ENCODE measurements at places on chromosomes 7 and 10. TPM values are rescaled to one million over a fixed set of nuclear protein-coding genes. Genes with fewer than 3 reads are reported as not detected.

DNA sequence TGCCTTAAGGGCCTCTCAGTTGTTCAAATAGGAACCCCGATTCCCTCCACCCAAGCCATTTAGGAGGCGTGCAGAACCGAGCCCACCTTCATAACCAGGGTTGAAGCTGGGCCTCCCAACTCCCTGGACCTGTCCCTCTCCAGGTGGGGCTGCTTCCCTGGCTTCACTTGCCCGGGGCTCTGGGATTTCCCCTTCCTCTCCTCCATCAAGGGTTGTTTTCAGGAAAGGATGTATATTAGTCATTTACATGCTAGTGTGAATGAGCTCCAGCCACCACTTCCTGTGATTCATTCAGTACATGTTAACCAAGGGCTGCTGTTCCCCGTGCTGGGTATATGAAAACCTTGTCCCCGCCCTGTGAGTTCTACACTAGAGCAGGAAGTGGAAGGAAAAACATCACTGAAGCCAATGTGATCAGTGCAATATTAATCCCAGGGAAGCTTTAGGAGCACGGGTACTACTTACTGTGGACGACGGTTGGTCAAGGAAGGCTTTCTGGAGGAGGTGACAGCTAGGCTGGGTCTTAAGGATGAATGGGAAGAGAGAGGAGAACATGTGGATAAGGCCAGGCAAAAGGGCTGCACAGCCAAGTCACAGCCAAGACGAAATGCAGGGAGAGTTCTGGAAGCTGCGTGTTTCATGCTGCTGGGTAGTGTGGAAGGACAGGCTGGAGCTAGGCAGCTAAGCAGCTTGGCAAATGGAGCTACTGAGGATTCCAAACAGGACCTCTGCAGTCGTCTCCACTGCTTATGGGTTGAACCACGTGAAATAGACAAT is 150.1 kb upstream of the SHH start:
- H3K4me3 ChIP-seq, result no peak overlapping the region
- H3K36me3 ChIP-seq, result no peaks in the 10 kb centered on the region
- H3K4me1 ChIP-seq, result no peaks in the 10 kb centered on the region

DNA sequence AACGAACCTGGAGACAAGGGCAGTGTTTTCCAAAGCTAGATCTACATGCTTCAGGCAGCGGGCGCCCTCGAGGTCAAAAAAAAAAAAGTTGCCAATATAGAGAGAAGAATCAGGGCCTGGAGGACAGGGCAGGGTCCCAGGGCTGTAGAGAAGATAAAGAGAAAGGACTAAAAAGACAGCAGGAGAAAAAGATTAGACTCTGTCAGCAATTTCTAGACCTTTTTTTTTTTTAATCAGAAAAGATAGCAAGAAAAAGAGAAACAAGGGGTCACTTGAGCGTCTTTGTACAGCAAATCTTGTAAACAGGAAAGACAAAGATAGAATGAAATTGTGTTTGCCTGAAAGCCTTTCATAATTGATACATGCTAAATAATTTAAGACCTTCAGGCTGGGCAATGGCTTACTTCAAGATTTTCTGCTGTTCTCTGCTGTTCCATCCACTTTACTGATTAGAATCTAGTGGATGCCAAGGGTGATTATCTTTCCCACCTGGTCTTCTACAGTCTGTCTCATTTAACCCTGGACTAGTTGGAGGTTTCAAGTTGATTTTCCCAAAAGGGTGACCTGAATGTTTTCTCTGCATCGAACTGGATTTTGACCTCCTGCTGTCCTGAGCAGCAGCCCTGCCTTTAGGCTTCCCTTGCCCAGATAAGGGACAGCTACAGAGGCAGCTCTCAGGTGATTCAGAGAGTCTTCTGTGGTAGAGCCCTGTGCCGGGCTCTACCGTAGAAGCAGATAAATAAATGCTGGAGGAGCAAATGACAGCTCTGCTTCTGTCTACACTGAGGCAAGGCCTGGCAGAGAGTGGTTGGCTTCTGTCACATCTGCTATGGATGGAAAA is 5.1 kb downstream of the LMOD2 start:
- no peaks in the 10 kb centered on the region for H3K27me3 ChIP-seq
- H3K36me3 ChIP-seq, result no peaks in the 10 kb centered on the region
- no peaks in the 10 kb centered on the region for H3K4me1 ChIP-seq
- no peak overlapping the region for H3K4me3 ChIP-seq

GRCh38 chr10:34647160-34647559 is 167.9 kb downstream of the PARD3 start:
- DNase-seq, result no peak
- H3K4me1 ChIP-seq, result peaks cover 16% of the 10 kb centered on the region
- no peaks in the 10 kb centered on the region for H3K36me3 ChIP-seq
- no peak overlapping the region for H3K27ac ChIP-seq
- H3K27me3 ChIP-seq, result no peaks in the 10 kb centered on the region

DNA sequence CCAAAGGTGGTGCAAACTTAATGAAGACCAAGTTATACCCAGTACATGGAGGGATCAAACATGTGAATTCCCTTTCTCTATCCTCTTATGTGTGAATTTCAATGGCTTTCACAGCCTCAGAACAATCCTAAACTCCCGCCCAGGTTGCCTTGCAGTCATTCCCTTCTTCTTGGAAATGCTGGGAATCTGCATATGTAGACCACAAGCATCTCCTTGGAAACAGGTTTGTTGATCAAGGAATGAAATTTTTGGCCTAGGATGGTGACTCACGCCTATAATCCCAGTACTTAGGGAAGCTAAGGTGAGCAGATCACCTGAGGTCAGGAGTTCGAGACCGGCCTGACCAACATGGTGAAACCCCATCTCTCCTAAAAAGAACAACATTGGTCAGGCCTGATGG is 77.8 kb upstream of the ABI1 start:
- DNase-seq, result no peak
- no peak overlapping the region for H3K4me3 ChIP-seq
- H3K4me1 ChIP-seq, result no peaks in the 10 kb centered on the region
- H3K27ac ChIP-seq, result no peak overlapping the region
- H3K36me3 ChIP-seq, result no peaks in the 10 kb centered on the region

DNA sequence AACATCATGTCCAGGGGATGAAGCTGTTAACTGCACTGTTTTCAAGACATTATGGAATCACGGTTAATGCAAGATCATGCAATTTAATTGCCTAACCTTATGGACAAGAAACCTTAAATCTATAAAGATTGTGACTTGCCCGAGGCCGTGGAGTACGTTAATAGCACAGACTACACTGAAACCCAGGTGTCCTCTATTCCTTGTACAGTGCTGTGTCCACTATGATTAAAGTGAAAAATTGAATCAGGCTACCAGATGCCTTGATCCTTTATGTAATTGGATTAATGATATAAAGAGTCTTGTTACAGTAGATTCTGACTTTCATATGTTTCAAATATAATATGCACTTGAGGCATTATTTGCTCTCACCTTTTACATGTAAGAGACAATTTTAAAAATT is 33.9 kb upstream of the ETV1 start:
- H3K27ac ChIP-seq, result no peak overlapping the region
- H3K4me3 ChIP-seq, result no peak overlapping the region
- no peaks in the 10 kb centered on the region for H3K36me3 ChIP-seq
- DNase-seq, result no peak
- no peaks in the 10 kb centered on the region for H3K27me3 ChIP-seq

DNA sequence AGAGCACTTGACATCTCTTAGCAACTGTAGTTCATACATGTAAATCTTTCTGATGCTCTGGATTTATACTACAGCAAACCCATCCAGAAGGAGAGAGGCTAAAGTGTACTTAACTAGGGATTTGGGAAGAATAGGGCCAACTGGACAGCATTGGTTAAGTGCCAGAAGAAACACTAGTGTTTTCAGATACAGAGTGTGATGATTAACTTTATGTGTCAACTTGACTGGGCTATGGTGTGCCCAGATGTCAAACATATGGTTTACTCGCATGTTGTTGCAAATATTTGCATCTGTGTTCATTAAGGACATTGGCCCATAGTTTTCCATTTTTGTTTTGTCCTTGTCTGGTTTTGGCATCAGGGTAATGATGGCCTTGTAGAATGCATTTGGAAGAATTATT is 384.7 kb upstream of the KCND2 start:
- no peak for DNase-seq
- no peaks in the 10 kb centered on the region for H3K4me1 ChIP-seq
- no peak overlapping the region for H3K4me3 ChIP-seq

DNA sequence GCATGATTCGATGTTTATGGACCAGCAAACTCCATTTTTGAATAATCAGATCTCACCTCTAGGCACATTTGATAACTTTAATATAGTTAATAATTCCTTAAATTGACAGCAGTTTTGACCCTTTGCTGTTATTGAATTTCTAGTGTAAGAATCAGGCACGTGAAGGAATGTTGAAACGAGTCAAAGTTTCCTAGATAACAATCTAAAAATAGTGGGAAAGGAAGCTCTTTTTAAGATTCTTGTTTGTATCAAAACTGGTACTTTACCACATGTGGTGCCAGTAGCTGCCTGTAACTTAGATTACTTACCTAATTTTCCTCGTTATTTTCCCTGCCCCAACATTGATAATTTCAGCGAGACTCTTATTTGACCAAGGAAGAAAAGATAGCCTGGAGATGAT is 757.8 kb upstream of the KCND2 start:
- H3K4me3 ChIP-seq, result no peak overlapping the region
- no peaks in the 10 kb centered on the region for H3K27me3 ChIP-seq
- no peak overlapping the region for H3K27ac ChIP-seq
- no peaks in the 10 kb centered on the region for H3K36me3 ChIP-seq
- no peak for DNase-seq
- no peaks in the 10 kb centered on the region for H3K4me1 ChIP-seq

DNA sequence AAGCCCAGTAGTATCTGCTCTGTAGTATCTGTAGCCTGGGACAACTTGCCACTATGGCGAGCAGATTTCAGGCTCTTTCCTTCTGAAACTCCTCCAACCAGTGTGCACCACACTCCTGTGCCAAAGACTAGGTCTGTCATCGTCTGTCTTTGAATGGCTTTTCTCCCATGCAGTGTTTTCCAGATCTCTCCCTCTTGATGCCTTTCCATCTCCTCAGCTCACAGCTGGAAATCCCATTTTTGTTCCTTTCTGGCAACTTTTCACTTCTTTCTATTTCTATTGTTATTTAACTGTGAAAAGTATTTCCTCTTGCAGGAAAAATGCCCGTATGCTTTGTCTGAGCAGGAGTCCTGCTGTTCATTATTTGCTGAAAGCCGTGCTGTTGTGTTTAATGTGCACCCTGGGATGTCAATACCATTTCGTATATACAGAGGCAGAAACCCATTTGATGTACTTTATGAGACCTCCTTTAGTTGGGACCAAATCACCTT is 373.7 kb downstream of the PHTF2 start:
- H3K4me3 ChIP-seq, result no peak overlapping the region
- no peak overlapping the region for H3K27ac ChIP-seq
- no peaks in the 10 kb centered on the region for H3K27me3 ChIP-seq
- DNase-seq, result no peak
- H3K4me1 ChIP-seq, result peaks cover 13% of the 10 kb centered on the region
- H3K36me3 ChIP-seq, result no peaks in the 10 kb centered on the region

- H3K36me3 ChIP-seq, result no peaks in the 10 kb centered on the region
- no peak for DNase-seq
- H3K27ac ChIP-seq, result no peak overlapping the region
- H3K4me1 ChIP-seq, result no peaks in the 10 kb centered on the region
Observed at GRCh38 chr10:100020142-100020885, 10.6 kb upstream of the DNMBP start.

DNA sequence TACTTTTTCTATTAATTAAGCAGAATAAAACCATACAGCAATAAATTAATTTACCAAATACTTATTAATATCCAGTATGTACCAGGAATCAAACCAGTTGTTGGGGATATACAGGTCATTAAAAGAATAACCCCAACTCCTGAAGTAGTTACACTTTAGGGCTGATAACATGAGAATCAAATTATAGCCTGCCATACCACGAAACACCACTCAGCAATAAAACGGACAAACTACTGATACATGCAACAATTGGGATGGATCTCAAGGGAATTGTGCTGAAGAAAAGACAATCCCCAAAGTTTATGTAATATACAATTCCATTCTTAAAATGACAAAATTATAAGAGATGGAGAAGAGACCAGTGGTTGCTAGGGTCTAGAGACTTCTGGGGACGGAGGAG is 22.7 kb downstream of the MCMBP start:
- H3K36me3 ChIP-seq, result peaks cover 89% of the 10 kb centered on the region
- H3K4me1 ChIP-seq, result peaks cover 3% of the 10 kb centered on the region
- DNase-seq, result no peak
- no peak overlapping the region for H3K27ac ChIP-seq
- no peak overlapping the region for H3K4me3 ChIP-seq

DNA sequence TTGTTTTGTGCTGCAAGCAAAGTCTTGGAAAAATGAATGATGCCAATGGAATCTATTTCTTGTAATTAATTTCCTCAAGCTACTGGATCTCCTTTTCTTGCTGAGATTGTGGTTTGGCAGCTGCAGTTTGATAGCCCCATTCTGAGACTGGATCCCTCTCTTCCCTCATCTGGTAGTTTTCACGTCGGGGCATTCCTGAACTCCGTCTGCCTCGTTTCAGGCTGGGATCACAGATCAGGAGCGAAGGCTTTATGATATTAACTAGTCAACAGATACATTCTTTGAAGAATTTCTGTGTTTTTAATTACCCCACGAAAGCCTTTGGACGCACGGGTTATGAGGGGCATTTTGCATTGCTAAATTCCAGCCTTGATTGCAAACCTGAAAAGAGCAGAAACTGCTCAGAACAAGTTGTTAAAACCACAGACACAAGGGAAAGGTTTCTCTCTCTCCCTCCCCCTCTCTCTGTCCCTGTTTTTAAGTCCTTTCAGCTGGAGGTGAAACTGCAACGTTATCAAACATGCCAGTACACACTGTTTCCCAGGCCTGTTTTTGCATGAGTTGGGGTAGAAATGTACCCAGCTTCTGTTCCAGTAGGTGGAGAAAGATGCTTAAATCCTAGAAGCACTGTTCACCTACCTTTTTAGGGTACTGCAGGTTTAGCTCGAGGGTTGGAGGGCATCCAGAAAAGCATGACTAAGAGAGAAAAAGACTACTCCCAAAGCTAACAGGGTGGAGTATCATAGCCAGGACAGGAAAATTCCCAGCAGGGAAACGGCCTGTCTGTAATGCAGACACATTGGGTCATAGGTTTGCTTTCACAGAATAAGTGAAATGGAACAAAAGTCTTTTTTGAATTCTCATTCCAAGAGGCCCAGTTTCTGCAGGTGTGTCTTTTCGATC is 124.3 kb downstream of the CUX1 start:
- DNase-seq, result no peak
- H3K4me3 ChIP-seq, result no peak overlapping the region
- H3K27me3 ChIP-seq, result no peaks in the 10 kb centered on the region
- peaks cover 85% of the 10 kb centered on the region for H3K4me1 ChIP-seq

GRCh38 chr7:71539615-71540014 is 407.7 kb downstream of the GALNT17 start:
- DNase-seq, result no peak
- no peak overlapping the region for H3K27ac ChIP-seq
- H3K36me3 ChIP-seq, result no peaks in the 10 kb centered on the region
- no peak overlapping the region for H3K4me3 ChIP-seq
- no peaks in the 10 kb centered on the region for H3K4me1 ChIP-seq
- no peaks in the 10 kb centered on the region for H3K27me3 ChIP-seq

The MUC12 gene
- total RNA-seq, result not detected

The ADAP1 gene
- 91.0 TPM for total RNA-seq

The CFAP70 gene
- total RNA-seq, result 3.3 TPM

The TMEM178B gene
- total RNA-seq, result 1.3 TPM

The TMEM140 gene
- total RNA-seq, result 14.2 TPM
